ENCODE measurements at places on chromosomes 2 and 18. TPM values are rescaled to one million over a fixed set of nuclear protein-coding genes. Genes with fewer than 3 reads are reported as not detected.

The ANKRD44 gene
- total RNA-seq: 4.0 TPM

The SFT2D3 gene
- total RNA-seq: 6.0 TPM

The TOGARAM2 gene
- 0.75 TPM for total RNA-seq

The LHCGR gene
- not detected for total RNA-seq

The LRATD1 gene
- total RNA-seq: 0.57 TPM

The CFAP53 gene
- not detected for total RNA-seq

The RAX gene
- not detected for total RNA-seq

The CD8B gene
- total RNA-seq: not detected

The UNC50 gene
- 49.3 TPM for total RNA-seq

The NXPH2 gene
- not detected for total RNA-seq

The RTP5 gene
- not detected for total RNA-seq

The BIN1 gene
- total RNA-seq: 174 TPM

The THOC1 gene
- total RNA-seq: 35.8 TPM

The SLC16A14 gene
- total RNA-seq: 0.11 TPM

The DSG1 gene
- not detected for total RNA-seq

The DYNAP gene
- not detected for total RNA-seq

The CCDC102B gene
- total RNA-seq: 9.7 TPM

The LIMS4 gene
- 16.4 TPM for total RNA-seq

The TTR gene
- total RNA-seq: not detected

The KIF1A gene
- total RNA-seq: 0.75 TPM

The FZD7 gene
- total RNA-seq: 13.5 TPM

The DRC1 gene
- not detected for total RNA-seq

The LDLRAD4 gene
- not detected for total RNA-seq

The ERMN gene
- total RNA-seq: 0.06 TPM

The OXER1 gene
- total RNA-seq: 0.52 TPM

The POTEF gene
- not detected for total RNA-seq

The ACTG2 gene
- total RNA-seq: 2.3 TPM

The CYP27A1 gene
- total RNA-seq: 6.1 TPM

The SRD5A2 gene
- total RNA-seq: not detected

The NTSR2 gene
- total RNA-seq: not detected

The CRYGD gene
- total RNA-seq: not detected

The EGR4 gene
- total RNA-seq: not detected

The DHRS9 gene
- not detected for total RNA-seq

The SNED1 gene
- 53.1 TPM for total RNA-seq

The SOX11 gene
- 12.1 TPM for total RNA-seq

The AQP4 gene
- total RNA-seq: not detected
